ENCODE measurements at places on chromosomes 2 and 18. TPM values are rescaled to one million over a fixed set of nuclear protein-coding genes. Genes with fewer than 3 reads are reported as not detected.

- DNase-seq = no peak
Measured at GRCh38 chr2:29013057-29013780, 32.1 kb downstream of the TOGARAM2 start.

- no peak for DNase-seq
Measured at GRCh38 chr2:121583555-121583954, 52.9 kb downstream of the RNU4ATAC start.

DNA sequence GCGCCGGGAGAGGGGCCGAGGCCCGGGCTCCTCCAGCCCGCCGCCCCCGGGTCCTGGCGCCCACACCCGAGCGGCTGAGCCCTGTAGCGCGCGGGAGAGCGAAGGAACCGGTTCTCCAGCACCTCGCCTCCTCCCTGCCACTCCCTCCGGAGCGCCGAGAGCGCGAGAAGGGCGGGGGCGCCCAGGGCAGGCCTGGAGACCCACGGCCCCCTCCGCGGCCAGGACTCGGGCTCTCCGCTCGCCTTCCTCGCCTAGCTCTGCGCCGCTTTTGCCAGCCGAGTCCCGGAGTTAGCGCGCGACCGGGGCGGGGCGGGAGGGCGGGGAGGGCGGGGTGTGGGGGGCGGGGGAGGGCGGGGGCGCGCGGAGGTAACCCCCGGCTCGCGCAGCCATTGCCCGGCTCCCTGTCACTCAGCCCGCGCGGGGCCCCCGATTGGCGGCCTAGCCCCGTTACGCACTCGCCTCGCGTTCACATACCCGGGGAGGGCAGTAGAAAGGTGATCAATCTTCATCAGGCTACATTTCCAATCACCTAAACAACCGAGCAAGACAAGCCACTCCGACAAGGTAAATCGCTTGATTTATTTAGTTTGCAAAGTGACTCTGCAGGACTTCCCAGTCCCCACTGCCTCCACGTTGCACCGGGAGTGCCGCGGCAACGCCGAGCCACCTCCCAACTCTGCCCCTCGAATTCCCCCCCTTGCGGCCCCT, at the start of gene OTX1:
Gene OTX1, plus strand, starts transcription at position 497 of the 708 bp plus-strand sequence. CDS start 2,161 bp downstream, outside the sequence.
- no peak for DNase-seq

DNA sequence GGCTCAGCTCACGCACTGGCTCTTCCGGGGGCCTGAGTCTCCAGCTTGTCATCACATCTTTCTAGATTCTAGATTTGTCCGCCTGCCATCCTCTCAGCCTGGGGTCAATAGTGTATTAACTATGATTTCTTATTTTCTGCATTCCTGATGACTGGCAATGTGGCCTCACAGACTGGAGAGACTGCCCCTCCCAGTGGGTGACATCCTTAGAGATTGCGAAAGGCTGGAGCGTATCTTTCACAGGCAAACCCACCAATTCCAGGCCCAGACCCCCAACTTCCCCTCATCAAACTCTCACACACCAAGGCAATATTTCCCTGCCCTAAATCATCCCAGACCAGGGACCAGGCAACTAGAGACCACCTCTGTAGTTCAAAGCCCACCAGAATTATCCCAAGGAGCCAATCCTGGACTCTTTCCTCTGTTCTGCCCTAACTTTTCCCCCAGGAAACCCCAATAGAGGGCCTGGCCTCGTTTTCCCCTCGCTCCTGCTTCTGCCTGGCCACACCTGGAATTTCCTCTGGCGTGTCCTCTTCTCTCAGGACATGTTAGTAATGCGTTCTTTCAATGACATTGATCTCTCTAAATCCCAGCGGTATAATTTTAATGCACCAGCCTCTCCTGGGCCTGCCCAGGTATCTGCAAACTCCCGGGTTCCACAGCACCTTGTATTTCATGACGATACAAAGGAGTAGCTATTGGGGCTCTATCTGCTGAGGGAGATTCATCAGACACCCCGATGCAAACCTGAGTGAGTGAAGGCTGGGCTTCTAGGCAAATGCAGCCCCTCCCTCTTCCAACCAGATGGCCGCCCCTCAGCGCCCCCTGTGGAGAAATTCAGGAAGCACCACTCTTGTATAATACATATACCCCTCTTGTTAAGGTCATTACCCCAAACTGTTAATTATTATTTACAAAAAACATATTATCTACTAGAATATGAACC, 2.4 kb upstream of the KCNF1 start:
- no peak for DNase-seq

DNA sequence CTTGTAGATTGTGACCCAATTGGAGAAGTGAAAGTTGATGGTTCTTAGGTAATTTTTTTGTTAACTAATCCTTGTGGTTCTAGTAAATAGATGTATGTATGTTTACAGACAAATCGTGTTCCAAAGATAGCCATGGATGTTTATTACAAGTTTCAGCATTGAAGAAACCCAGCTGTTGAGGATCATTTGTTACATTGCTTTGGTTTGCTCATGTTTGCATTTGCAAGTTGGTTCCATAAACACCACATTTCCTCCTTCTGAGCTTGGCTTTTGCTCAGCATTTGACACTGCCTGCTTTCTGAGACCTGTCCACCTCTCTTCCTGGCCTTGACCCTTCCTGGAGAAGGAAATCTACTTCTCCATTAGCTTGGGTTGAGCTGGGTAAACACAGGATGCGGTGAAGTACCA, 1.8 kb upstream of the CCDC68 start:
- no peak for DNase-seq

GRCh38 chr2:160332318-160332717, 132.2 kb upstream of the ITGB6 start:
- no peak for DNase-seq

DNA sequence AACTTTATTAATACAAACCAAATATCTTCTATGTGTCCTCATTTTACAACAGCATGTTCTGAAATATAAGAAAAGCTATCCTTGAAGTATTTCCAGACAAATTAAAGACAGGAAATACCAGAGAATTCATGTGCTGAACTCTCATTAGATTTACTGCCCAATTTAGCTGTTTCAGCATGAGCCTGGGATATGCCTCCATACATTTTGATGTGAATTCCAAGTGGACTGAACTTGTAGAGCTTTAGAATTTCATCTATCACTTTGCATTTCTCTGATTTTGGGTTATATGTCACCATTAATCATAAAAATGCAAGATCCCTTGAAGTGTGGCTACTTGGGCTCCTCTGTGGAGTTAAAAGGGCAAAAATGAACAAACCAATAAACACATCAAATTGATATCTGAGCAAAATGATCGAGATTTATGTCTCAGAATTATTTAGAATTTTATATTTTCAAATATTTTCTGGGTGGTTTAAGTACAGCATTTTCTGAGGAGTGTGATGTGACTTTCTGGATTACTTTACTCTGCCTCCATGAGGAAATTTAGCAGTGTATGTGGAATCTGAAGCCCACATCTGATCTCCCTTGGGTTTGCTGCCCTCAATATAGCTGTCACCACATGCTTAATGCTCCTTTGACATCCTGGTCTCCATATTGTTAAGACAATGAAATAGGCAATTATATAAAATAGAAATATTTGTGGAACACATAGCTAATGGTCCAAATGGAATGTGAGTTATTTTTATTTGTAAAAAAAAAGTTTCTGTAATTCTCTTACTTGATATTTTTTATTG, 206.6 kb upstream of the RBMS1 start:
- no peak for DNase-seq

SERPINB3 gene
- total RNA-seq = 0.12 TPM

DLGAP1 gene
- total RNA-seq = not detected

MATN3 gene
- 9.7 TPM for total RNA-seq

LRP1B gene
- total RNA-seq = 0.12 TPM

Data from epithelial cell of proximal tubule (primary cell).